Breast epithelium (tissue), 4 donors: ENCODE measurements at places on chromosomes 4 and X.

- no peak overlapping the region for H3K27ac ChIP-seq
- no peaks in the 10 kb centered on the region for H3K4me1 ChIP-seq
- H3K27me3 ChIP-seq: no peaks in the 10 kb centered on the region
- H3K36me3 ChIP-seq: no peaks in the 10 kb centered on the region
- no peak overlapping the region for H3K4me3 ChIP-seq
Measured at GRCh38 chr4:4425119-4425690, 38.3 kb downstream of the NSG1 start.

- H3K27ac ChIP-seq: no peak overlapping the region
- H3K4me3 ChIP-seq: no peak overlapping the region
- no peaks in the 10 kb centered on the region for H3K27me3 ChIP-seq
- no peaks in the 10 kb centered on the region for H3K36me3 ChIP-seq
Measured at GRCh38 chr4:183853548-183853940, 51.6 kb upstream of the STOX2 start.

DNA sequence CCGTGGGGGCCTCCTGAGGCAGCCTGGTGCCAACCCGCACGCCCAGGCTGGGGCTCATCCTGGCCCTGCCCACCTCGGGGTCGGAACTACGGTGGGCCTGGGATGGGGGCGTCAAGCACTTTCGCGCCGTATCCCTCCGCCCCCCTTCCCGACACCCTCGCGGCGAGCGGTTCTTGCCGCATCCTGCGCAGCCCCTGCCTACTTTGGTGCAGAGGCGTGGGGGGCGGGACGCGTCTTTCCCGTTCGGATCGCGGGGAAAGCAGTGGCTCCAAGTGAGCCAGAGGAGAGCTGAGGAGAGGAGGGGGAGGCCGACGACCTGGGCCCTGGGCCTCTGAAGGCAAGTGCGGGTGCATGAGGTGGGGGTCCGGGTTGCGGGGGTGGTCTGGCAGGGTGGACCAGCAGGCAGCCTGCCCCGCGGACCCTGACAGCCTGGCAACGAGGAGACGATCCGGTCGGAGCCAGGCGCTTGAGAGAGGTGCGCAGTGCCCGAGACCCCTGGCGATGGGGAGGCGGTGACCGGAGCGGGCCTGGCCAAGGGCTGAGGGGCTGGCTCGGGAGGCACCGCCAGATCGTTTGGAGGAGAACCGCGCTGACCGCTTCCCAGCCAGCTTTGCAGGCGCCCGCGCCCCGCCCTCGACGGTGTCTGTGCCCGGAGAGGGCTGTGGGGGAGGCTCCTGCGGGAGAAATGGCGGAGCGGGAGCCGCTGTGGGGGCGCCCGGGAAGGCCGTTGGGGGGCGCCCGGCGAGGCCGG lies at the start of gene GPRASP2:
Gene GPRASP2 (plus strand): TSS at position 233 of the 751 bp plus-strand sequence. CDS start 2,422 bp downstream, outside the sequence.
- no peaks in the 10 kb centered on the region for H3K4me1 ChIP-seq
- H3K27me3 ChIP-seq: peaks cover 14% of the 10 kb centered on the region
- peak within 1 kb of the TSS; percentile 92 for H3K27ac ChIP-seq

- no peak for DNase-seq
- H3K27ac ChIP-seq: peak overlapping the region; percentile 81
- H3K4me1 ChIP-seq: no peaks in the 10 kb centered on the region
- H3K4me3 ChIP-seq: no peak overlapping the region
- H3K36me3 ChIP-seq: no peaks in the 10 kb centered on the region
Measured at GRCh38 chr4:3107271-3107670, 32.8 kb downstream of the HTT start.

GRCh38 chr4:183807420-183808096 lies 97.5 kb upstream of the STOX2 start:
- H3K27ac ChIP-seq: no peak overlapping the region
- H3K4me3 ChIP-seq: no peak overlapping the region
- H3K36me3 ChIP-seq: no peaks in the 10 kb centered on the region
- no peaks in the 10 kb centered on the region for H3K27me3 ChIP-seq
- no peak for DNase-seq

GRCh38 chr4:150743564-150744342 lies 161.8 kb downstream of the MAB21L2 start:
- no peak overlapping the region for H3K4me3 ChIP-seq
- peaks cover 4% of the 10 kb centered on the region for H3K36me3 ChIP-seq
- no peaks in the 10 kb centered on the region for H3K27me3 ChIP-seq

- DNase-seq: no peak
- H3K27me3 ChIP-seq: peaks cover 28% of the 10 kb centered on the region
- no peak overlapping the region for H3K27ac ChIP-seq
- no peaks in the 10 kb centered on the region for H3K36me3 ChIP-seq
- H3K4me1 ChIP-seq: no peaks in the 10 kb centered on the region
Measured at GRCh38 chrX:23930894-23931604, 23.2 kb downstream of the CXorf58 start.

GRCh38 chrX:95218976-95219375 lies 1465.7 kb upstream of the DIAPH2 start:
- peaks cover 11% of the 10 kb centered on the region for H3K27me3 ChIP-seq
- no peak overlapping the region for H3K27ac ChIP-seq
- H3K4me3 ChIP-seq: no peak overlapping the region
- DNase-seq: no peak

GRCh38 chrX:70970482-70970995 lies 39.6 kb upstream of the SLC7A3 start:
- H3K27me3 ChIP-seq: no peaks in the 10 kb centered on the region
- H3K27ac ChIP-seq: no peak overlapping the region
- no peak overlapping the region for H3K4me3 ChIP-seq
- no peaks in the 10 kb centered on the region for H3K4me1 ChIP-seq
- no peak for DNase-seq

- H3K27me3 ChIP-seq: peaks cover 90% of the 10 kb centered on the region
- no peaks in the 10 kb centered on the region for H3K4me1 ChIP-seq
- H3K27ac ChIP-seq: no peak overlapping the region
- no peaks in the 10 kb centered on the region for H3K36me3 ChIP-seq
Measured at GRCh38 chrX:83509254-83509801, 1.2 kb downstream of the POU3F4 start.

GRCh38 chr4:14124816-14125215 lies 497.3 kb upstream of the BOD1L1 start:
- H3K36me3 ChIP-seq: no peaks in the 10 kb centered on the region
- no peaks in the 10 kb centered on the region for H3K4me1 ChIP-seq
- DNase-seq: no peak
- H3K27ac ChIP-seq: no peak overlapping the region
- no peaks in the 10 kb centered on the region for H3K27me3 ChIP-seq
